IPS DF 6.9 (cell line): ENCODE measurements at places on chromosomes 11 and 22.

DNA sequence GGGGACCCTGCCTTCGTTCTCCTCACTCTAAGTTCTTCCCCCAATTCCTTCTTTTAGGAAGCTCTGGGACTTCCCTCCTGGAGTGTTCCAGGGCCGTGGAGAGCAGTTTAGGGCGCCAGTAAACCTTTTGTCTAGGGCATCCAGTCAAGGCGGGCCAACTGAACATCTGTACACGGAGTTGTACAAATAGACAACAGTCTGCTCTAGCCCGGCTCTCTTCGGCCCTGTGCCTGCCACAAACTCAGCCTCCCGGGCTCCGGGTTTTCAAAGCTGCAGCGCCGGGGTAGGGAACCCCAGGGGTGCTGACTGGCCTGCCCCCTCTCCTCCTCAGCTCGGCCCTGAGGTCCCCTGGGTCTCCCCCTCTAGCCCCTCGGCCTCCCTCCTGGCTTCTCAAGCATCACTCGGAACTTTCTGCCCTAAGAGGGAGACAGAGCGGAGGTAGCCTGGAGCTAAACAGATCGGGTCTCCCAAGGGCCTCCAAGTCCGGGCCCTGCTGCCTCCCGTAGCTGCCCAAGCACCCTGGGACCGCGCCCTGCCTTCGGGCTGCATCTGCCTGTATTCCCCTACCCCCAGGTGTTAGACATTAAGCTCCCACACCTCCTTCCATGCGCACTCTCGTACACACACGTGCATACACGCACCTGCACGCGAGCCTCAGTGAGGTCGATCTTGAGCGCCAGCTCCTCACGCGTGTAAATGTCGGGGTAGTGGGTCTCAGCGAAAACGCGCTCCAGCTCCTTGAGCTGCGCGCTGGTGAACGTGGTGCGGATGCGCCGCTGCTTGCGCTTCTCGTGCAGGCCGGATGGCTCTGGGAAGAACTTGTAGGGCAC lies 3.3 kb downstream of the PHOX2A start:
- DNase-seq = no peak

- DNase-seq = no peak
Measured at GRCh38 chr11:64559351-64560138, 31.5 kb upstream of the SLC22A12 start.

GRCh38 chr11:113172382-113172951 lies 141.9 kb upstream of the TTC12 start:
- DNase-seq = no peak

DNA sequence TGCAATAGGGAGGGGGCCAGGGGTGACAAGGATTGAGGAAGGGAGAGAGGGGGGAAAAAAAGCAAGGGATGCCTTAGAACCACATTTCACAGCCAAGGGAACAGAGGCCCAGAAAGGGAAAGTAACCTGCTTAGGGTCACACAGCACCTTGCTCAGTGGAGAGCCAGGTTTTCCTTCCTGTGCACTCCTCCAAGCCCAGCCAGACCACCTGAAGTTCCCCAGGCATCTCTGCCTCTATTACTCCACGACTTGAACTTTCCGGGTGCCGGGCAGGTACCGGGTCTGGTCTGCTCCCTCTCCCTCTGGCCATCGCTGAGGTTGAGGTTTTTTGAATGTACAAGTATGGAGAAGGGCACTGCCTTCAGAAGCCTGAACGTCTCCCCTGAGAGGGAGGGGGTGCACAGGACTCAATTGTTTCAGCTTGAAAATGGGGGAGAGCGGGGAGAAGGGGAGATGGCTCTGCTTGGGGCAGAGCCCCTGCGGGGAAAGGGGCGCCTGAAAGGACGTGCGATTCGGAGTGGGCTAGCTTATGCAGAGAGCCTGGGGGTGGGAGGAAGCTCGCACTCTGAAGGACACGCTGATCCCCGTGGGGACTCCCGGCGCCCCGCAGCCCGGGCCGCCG lies 516 bp upstream of the SERPINH1 start:
- no peak for DNase-seq

- DNase-seq = no peak
Measured at GRCh38 chr11:128632141-128632791, 44.9 kb upstream of the ETS1 start.

GRCh38 chr11:108632041-108632704 lies 32.7 kb upstream of the DDX10 start:
- no peak for DNase-seq

DNA sequence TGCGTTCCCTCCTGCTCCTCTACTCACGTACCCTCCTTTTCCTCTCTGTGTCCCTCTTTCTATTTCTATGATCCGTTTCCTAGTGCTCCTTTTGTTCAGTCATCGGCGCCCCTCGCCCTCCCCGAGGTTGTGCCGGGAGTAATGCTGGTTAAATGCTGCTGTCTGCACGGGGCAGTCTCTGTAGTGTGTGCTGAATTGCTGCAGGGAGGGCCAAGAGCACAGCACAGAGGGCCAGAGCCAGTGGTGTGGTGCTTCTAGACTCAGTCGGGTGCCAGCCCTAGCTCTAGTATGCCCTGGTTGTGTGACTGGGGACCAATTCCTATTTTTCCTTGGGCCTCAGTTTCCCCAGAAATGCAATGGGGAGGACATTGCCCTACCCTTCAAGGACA lies 98.3 kb downstream of the PKNOX2 start:
- no peak for DNase-seq

DNA sequence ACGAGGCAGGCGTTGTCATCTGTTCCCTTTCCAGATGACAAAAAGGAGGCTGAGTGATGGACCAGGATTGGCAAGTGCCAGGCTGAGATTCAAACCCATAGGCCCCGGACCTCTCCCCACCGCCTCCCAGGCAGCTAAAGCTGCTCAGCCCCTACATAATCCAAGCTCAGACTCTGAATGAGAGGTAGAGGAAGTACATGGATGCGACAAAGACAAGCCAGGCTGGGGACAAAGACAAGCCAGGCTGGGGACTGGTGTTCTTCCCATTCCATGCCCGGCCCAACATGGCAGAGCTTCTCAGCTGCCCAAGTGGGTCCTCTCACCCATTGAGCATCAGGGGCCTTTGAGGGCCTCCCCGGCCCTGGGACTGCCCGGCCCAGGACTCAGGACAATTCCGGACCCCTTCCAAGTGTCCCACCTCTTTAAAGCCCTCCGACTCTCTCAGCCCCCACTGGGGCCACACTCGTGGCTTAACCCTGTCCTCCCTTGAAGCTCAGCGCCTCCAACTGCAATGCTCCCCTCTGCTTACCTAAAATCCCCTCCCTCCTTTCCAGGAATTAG lies 4.8 kb downstream of the MFNG start:
- no peak for DNase-seq

- DNase-seq = no peak
Measured at GRCh38 chr11:91459840-91460239, 764.8 kb upstream of the FAT3 start.

GRCh38 chr22:28414913-28415312 lies 264.7 kb downstream of the TTC28 start:
- DNase-seq = no peak
